ENCODE measurements at places on chromosomes 1 and 21.

DNA sequence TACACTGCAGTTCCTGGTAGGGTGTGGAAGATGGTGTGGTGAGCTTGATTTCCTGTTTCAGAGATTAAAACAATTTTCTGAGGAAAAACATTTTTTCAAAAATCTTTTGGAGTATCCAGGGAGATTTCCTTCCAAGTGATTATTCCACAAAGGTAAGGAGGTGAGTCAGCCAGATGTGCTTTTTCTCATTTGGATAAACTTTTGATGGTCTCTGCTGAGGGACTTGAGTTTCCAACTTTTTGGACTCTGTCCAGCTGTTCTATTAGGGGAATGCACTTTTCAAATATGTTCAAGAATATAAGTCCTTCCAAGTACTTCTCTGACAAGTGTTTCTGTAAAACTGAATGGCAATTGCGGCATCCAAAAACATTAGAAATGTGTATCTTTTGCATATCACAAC, 628.8 kb upstream of the ADAMTS5 start:
- no peak for DNase-seq

GRCh38 chr1:204520834-204521709, 4.9 kb downstream of the MDM4 start:
- no peak for DNase-seq

- DNase-seq: no peak
Measured at GRCh38 chr1:32094746-32095521, 12.9 kb upstream of the KPNA6 start.

- DNase-seq: no peak
Measured at GRCh38 chr1:204320382-204320804, 39.3 kb downstream of the PLEKHA6 start.
